NCI-H1436 (cell line): ENCODE measurements at places on chromosomes 5 and 9.

GRCh38 chr5:113133211-113133975, 156.8 kb downstream of the DCP2 start:
- DNase-seq = no peak

DNA sequence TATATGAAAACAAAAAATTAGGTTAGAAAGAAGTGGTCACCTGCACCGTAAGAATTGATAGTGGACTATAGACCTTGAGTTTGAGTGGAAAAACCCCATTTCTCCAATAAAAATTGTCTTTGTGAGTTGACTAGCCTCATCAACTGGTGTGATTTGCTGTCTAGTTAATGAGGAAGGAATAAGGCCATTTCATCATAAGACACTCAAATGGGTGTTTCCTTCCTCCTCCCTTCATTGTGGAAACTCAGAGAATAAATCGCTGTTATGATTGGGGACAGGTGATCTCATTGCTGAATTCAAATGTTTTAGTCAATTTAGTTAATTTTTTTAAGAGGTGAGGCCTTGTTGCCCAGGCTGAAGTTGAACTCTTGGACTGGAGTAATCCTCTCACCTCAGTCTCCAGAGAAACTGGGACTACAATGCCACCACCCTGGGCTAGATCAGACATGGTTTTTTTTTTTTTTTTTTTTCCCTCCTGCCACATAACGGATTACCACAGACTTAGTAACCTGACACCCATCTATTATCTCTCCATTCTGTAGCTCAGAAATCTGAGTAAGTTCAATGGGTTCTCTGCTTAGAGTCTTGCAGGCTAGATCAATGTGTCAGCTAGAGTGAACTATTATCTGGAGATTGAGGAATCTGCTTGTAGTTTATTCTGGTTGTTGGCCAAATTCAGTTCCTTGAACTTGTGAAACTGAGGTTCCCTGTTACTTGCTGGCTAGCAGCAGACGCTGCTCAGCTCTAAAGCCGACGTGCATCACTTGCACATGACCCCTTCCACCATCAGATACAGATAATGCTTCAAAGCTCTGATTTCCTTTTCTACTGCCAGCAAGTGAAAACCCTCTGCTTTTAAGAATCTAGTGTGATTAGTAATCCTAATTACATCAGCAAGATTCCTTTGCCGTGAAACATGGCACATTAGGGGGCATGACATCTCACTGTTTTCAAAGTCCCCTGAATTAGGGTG, 663.8 kb upstream of the CDH9 start:
- DNase-seq = peak; percentile 16

- DNase-seq = no peak
Observed at GRCh38 chr9:18658804-18659705, 185.1 kb downstream of the ADAMTSL1 start.

DNA sequence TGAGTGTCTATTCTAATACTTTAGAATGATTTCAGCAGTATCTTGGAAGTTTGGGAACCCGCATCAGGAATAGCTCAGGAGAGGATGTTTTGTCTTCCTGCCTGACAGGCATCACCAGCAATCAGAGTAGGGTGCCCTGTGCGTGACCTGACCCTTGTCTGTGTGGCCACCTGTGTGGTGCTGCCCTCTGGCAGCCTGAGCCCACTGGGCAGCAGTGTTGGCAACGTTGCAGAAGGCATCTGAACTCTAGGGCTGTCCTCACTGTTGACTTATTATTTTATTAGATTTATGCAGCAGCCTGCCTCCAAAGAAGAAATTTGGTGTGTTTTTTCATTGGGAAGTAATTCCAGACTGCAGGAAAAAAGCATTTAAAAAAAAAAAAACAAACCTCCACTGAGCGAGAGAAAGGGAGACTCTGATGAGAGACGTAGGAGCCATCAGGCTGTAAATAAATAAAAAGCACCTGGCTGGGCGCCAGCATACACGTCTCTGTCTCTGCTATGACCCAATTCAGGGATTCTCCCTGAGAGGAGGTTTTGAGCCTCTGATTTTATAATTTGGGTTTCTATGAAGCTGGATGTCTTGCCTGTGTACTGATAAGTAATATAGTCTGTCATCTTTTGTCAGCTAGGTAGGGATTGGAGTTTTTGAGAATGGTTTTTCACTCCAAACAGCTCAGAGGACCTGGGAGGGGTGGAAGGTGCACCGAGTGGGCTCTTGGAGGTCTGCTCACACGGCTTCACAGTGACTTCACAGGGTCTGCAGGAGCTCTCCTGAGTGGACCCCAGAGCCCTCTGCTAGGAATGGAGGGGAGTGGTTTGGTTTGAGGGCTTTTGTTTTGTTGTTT, 49.0 kb downstream of the FAM78A start:
- peak; percentile 3 for DNase-seq

DNA sequence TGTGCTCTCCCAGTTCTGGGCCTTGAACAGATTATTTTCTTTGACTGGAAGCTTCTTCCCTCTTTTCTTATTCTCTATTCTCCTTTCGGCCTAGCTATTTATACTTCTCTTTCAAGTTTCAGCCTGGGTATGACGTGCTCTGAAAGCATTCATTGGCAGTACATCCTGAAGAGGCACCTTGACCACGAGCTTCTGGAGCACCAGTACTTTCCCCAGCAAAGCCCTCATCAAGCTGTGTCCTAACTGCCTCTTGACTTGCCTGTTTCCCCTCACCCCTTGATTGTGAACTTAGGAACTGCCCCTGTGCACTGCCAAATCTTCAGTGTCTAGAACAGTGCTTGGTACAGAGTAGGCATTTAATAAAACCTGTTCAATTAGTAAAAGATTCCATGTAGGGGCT, 154.9 kb downstream of the KCTD16 start:
- DNase-seq = no peak

- DNase-seq = no peak
Observed at GRCh38 chr5:178420354-178420781, 169.8 kb downstream of the COL23A1 start.

- no peak for DNase-seq
Observed at GRCh38 chr5:103561685-103562452, 720 bp downstream of the NUDT12 start.

DNA sequence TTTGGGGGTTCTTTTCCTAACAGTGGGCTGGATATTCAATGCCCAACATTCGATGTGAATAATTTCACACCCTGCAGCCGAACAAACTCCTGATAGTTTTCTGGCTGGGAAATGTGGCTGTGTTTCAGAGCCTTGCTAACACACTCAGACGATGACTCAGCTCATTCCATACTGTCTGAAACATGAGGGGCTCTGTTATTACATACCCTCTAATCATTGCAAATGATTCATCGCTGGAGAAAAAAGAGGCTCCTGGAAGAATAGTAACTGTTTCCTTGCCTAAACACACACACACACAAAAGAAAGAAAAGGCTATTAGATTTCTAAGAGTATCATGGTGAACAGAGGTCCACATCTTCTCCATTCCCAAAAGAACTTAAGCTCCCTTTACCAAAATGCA, 75.8 kb downstream of the OXCT1 start:
- DNase-seq = no peak

GRCh38 chr9:7095058-7095457, 337.3 kb downstream of the KDM4C start:
- no peak for DNase-seq

GRCh38 chr9:89483592-89484474, 14.1 kb downstream of the SEMA4D start:
- DNase-seq = no peak

DNA sequence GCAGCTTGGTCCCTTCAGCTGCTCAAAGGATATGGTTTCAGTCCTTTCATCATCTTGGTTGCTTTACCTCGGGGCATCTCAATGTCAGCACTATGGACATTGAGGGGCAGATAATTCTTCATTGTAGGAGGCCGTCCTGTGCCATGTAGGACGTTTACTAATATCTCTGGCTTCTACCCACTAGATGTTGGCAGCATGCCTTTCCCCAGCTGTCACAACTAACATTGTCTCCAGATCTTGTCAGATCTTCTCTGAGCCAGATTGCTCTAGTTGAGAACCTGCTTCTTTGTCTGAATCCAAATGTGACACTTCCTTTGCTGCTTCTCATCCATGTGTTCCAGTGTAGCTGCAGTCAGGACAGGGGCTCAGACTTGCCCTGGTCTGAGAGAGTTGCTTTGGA, 10.3 kb downstream of the PTPA start:
- no peak for DNase-seq
